Spleen (tissue), 13 donors: ENCODE measurements at places on chromosomes 5 and 9. TPM values are rescaled to one million over a fixed set of nuclear protein-coding genes. Genes with fewer than 3 reads are reported as not detected.

GRCh38 chr5:117336208-117336607 lies 761.6 kb upstream of the SEMA6A start:
- no peaks in the 10 kb centered on the region for H3K36me3 ChIP-seq
- DNase-seq, result no peak
- H3K27ac ChIP-seq, result no peak overlapping the region
- no peaks in the 10 kb centered on the region for H3K27me3 ChIP-seq

DNA sequence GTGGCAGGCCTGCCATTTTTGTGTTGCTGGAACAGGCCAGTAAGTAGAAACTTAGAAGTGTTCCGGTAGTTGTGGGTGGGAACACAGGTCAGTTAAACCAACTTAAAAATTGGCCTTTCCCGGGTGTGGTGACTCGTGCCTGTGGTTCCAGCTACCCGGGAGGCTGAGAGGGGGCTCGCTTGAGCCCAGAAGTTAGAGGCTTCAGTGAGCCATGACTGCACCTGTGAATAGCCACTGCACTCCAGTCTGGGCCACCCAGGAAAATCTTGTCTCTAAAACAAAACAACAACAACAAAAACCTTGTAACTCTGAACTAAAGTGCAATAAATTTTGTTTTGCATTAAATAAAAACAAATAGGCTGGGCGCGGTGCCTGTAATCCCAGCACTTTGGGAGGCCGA lies 1.4 kb upstream of the NHP2 start:
- H3K4me3 ChIP-seq, result no peak overlapping the region
- no peaks in the 10 kb centered on the region for H3K27me3 ChIP-seq
- peaks cover 16% of the 10 kb centered on the region for H3K36me3 ChIP-seq
- H3K27ac ChIP-seq, result no peak overlapping the region
- peaks cover 43% of the 10 kb centered on the region for H3K4me1 ChIP-seq
- DNase-seq, result no peak

NOTCH1 gene
- total RNA-seq, result 126 TPM

DNA sequence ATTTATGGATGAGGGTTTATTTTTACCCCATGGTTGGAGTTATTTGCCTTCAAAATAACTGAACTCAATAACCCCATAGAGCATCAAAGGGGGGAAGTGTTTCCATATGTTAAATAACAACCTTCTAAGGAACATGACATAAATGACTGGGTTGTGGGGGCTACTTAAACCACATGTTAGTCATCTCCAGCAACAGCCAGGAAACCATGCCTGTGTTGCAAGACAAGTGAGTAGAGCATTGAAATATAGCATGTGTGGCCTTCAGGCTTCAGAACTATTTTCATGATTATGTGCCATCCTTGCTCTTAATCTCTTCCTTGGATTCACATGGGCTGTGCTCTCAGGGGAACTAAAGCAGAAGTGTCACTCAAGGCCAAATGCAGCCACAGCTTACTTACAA lies 431.2 kb downstream of the AGTPBP1 start:
- no peak overlapping the region for H3K27ac ChIP-seq
- H3K36me3 ChIP-seq, result no peaks in the 10 kb centered on the region

PCDHB4 gene
- total RNA-seq, result 2.6 TPM

GRCh38 chr9:129687391-129687790 lies 21.9 kb downstream of the PRRX2 start:
- no peak overlapping the region for H3K27ac ChIP-seq
- DNase-seq, result no peak
- no peaks in the 10 kb centered on the region for H3K4me1 ChIP-seq
- no peaks in the 10 kb centered on the region for H3K36me3 ChIP-seq
